ENCODE measurements at places on chromosomes 12 and 14.

DNA sequence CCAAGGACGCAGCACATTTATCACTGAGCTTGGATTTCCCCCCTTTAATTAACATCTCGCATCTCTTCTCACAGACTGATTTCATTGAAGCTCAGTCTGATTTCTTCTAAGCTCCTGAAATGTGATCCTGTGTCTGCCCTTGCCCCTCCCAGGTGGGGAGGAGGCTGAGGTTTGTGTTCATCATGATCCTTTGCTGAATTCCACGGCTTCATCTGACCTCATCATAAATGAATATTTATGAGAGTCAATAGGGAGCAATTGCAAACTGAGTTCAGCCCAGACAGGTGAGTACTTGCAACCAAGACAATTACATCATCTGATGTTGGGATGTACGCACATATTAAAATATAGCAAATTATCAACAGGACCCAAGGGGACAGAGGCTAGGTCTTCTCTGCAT is 72.4 kb downstream of the MAP1LC3B2 start:
- DNase-seq, result no peak

GRCh38 chr12:98856897-98857540 is 211.9 kb downstream of the APAF1 start:
- no peak for DNase-seq

DNA sequence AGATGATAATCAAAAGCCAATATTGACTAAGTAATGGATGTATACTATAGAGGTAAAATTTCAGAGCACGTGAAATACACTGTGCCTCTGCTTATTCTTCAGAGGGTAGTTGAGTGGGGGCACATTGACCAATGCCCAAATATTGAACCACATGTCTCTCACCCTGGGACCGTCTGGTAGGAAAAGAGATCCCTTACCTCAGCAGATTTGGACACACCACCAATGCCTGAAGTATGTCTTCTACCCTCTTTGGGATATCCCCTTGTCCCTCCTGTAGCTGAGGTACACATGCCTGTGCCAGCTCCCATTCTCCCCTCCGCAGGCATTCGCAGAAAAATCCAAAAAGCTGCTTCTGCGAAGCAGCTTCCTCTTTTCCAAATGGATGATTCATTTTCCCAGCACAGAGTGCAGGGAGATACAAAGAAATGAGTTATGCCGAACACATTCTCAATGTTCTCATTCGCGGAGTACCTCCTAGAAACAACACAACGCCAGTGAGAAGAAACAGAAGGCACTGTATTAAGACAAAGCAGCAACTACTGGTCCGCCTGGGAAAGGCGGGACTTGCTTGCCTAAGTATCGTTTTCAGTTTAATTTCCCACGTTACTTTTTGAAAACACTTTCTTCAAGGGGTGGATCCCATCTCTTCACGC is 691 bp downstream of the ZFYVE26 start:
- no peak for DNase-seq

DNA sequence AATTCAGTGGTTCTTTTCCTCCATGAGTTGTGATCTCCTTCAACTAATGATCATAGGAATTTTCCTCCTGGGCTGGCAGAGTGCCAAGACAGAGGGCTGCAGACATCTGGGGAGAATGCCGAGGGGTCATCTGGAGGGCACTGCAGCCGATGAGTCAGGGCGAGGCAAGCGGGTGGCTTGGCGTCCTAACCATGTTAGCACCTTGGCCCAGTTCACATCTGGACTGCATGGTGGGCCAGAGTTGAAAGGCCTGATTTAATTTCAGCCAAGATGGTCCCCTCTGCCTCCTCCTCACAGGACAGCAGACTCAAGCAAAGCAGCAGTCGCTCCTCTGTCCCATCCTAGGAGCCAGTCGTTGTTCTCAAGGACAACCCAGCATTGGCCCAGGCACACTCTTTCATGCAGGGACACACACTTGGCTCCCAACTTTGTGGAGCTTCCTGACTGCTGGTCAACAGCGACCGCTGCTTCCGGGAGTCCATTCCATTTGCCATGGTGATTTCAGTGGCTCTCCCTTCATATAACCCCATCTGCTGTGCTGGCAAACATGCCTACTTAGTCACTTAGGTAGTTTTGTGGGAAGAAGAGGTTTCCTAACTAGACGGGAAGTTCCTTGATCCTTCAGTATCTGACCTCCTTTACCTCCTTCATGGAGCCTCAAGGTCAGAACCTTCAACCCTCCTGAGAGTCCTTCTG is 161.8 kb downstream of the TTC8 start:
- no peak for DNase-seq

- no peak for DNase-seq
Measured at GRCh38 chr12:130117233-130117632, 45.0 kb upstream of the FZD10 start.

- DNase-seq, result no peak
Measured at GRCh38 chr12:26126340-26127284, 1.8 kb upstream of the BHLHE41 start.

DNA sequence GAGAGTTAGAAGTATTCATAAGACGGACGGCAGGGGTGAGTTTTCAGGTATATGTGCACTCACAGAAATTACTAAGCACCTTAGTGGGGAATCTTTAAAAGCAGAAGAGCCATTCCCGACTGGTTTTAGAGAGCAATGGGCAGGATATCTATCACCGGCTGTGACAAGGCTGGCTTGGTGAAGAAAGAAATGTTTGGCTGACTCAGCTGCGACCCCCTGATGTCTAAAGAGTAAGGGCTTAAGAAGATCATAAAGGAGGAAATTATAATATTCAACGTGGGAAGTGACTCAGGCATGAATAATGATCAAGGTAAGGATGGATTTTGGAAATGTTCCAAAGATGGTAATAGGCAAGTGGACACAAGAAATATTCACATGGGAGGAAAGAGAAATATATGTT is 407.6 kb downstream of the TMEM132D start:
- DNase-seq, result no peak

DNA sequence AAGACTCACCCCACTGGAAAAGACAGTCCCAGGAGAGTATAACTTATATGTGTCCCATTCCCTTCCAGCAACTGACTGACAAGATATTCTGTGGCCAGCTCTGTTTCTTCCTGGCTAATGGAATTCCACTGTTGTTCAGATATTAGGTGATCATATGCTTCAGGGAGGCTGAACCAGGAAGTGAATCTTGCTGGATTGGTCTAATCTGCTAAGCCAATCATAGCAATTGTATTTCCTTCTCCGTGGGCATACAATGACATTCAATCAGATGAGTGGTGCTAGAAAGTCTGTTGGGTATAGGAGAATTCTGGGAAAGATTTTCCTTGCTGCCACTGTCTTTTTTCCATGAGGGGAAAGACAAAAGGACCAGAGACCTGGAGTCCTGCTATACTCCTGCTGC is 12.1 kb downstream of the PYGL start:
- DNase-seq, result no peak

DNA sequence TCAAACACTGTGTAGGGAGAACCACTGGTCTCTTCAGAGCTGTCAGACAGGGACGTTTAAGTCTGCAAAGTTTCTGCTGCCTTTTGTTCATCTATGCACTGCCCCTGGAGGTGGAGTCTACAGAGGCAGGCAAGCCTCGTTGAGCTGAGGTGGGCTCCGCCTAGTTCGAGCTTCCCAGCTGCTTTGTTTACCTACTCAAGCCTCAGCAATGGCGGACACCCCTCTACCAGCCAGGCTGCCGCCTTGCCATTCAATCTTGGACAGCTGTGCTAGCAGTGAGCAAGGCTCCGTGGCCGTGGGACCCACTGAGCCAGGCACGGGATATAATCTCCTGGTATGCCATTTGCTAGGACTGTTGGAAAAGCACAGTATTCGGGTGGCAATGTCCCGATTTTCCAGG is 24.6 kb upstream of the YBX3 start:
- no peak for DNase-seq

DNA sequence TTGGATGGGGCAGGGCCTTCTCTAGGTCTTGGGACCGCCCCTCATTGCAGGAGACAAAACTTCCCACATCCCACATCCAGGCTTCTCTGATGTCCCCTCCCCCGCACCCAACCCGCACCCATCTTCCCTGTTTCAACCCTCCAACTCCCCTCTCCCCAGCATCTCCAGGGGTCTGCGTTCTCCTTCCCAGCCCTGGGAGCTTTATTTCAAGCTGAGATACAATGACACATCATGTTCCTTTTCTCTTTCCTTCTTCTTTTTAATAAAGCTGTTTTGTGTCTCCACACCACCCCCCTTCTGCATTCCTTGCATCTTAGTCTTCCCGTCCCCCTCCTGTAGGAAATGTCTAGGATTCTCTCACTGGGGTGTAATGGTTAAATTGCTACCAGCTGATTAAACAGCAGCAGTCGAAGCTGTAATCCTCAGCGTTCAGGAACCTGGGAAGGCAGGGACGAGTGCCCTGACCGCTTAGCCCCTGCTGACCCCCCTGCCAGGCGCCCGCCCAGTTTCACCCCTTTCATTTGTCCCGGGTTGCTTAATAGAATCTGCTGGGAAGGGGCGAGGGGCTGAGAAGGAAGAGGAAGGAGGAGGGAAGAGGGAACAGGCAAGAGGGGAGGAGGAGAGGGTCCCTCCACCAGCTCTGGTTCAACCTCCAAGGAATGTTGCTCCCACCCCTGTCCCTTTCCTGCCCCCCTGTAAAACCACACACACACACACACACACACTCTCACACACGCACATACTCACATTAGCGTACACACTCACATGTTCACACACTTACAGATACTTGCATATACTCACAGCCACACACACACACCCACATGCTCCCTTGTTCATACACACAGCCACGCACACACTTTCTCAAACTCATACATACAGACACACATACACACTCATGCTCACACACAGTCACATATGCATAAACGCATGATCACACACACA is 104.5 kb upstream of the MED13L start:
- DNase-seq, result no peak

DNA sequence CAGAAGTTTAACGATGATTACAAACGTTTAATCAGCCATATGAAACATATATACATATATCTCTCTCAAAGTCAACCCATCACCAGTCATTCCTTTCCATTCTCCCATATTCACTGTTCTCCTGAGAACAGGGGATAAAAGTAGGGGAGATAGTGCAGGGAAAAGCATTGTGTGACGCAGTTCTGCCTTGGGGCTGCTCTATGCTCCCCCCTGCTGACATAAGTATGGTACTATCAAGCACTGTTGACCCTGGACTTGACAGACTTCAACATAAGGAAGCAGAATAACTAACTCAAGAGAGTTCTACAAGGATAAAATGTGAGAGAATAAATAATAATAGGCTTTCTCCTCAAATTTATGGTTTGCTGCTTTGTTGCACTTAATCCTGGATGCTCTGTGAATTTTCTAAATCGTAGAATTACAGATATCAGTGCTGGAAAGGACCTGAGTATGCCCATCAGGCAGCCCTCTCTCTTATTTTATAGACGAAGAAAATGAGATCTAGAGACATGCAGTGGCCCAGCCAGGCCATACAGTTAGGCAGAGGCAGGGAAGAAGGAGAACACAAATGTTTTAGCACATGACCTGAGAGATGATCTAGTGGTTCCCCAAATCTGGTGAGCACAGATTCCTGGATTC is 87.2 kb downstream of the SCN8A start:
- DNase-seq, result peak; percentile 30

GRCh38 chr12:54858562-54858961 is 4.2 kb downstream of the MUCL1 start:
- DNase-seq, result no peak
